ENCODE measurements at places on chromosomes 11 and 22.
A peak's percentile ranks its signal among the peaks of the same experiment; 100 is the strongest.

GRCh38 chr11:78248191-78248590, 59.5 kb downstream of the USP35 start:
- no peak for DNase-seq

DNA sequence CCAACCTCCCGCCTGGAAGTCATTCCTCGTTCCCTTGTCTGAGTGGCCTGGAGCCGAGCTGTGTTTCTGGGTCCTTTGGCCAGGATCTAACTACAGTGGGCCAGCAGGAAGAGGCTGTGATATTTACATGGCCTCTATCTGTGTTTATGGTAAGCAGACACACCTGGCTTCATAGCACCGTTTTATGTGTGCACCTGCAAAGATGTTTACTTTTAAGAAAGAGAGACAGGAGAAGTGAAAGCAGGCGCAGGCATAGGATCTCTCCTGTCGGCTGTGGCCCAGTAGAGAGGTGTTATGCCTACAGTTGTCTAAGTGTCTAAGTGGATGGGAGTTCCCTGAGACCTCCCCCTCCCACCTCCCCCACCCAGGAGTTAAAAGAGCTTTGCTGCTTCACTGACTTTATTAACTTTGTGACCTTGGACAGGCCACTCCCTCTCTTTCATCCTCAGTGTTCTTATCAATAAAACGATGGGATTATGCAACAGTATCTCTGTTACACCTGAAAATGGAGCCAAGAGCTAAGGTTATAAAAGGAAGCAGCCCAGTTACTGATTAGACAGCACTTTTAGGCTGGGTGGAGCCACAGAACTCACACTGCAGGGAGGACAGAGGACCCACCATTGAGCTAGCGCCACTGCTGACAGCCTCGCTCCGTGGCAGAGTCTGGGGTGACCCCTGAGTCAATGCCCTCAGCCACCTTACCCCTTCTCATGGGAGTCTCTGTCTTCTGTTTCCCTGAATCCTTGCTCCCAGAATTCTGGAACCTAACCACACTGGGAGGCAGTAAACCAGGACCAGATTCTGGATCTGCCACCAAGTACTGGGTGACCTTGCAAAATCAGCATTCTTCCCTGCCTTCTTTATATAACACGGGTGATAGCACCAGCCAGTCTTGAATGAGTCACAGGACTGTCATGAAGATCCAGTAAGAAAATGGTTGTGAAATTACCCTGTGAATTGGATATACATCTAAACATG, 22.0 kb downstream of the ST14 start:
- DNase-seq = no peak

DNA sequence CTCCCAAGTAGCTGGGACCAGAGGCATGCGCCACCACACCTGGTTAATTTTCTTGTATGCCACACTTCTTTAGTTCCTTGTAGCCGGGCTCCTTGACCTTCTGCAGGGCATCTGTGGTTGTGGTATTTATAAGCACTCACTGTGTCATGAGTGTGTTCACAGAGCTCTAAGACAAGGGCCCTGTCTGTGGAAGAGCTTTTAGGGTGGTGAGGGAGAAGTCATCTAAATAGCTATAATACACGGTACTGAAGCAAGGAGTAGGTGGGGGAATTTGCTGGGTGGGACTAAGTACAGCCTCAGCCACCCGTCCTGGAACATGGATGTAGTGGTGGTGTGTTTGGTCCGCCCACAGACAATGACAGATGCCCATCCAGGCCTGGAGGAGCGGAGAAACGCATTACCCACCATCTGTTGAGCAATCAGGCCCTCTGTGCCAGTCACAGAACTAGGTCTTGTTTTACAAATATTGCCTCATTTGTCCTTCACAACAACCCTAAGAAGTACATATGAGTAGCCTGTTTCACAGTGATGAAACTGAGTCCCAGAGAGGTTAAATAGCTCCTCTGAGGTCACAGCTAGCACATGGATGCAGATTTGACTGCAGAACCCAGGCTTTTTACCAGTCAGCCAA, 10.1 kb downstream of the ACO2 start:
- no peak for DNase-seq

- DNase-seq = no peak
Measured at GRCh38 chr11:1487091-1487850, 692 bp upstream of the MOB2 start.

DNA sequence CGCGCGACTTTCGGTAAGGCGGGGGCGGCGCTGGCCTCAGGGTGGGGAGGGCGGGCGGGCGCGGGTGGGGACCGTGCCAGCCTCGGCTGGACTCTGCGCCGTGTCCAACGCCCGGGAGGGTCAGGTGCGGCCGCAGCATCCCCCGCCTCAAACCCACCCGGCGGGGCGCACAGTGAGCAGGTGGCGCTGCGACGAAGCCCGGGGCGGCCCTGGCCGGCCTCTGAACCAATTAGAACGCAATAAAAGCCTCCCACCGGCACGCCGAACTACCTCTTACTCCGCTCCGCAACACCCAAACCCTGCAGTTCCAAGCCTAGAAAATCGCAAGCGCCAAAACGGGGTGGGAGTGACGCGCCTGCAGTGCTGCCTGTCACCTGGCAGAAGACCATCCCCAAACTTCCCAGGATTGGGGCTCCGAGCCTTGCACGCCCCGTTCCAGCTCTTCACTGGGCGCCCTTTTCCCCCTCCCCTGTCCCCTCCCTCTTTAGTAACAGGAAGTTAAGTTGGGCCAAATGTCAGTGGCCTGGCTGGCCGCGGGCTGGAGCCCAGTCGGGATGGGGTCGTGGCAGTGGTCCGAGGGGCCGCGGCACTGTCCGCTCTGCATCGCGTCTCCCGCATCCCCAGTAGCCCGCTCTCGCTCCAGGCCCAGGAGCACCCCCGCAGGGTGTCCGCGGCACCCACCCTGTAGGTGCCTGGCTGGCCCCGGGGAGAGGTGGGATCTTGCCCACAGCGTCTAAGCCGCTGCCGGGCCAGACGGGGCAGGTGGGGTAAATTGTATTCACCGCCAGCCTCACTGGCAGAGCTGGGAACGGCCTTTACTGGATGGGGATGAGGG, 541 bp downstream of the MICAL2 start:
- peak; percentile 23 for DNase-seq

All from CD4-positive, alpha-beta T cell treated with Interleukin-12 subunit alpha and Interleukin-12 subunit beta, for 1 hour (primary cell).